ENCODE measurements at places on chromosomes 3 and 15. TPM values are rescaled to one million over a fixed set of nuclear protein-coding genes. Genes with fewer than 3 reads are reported as not detected.
A peak's percentile ranks its signal among the peaks of the same experiment; 100 is the strongest.

The C3orf85 gene
- total RNA-seq = not detected

The CELSR3 gene
- 0.54 TPM for total RNA-seq

The SPINK8 gene
- not detected for total RNA-seq

The CADM2 gene
- 0.13 TPM for total RNA-seq

The MME gene
- 6.4 TPM for total RNA-seq

The DNASE1L3 gene
- total RNA-seq = 53.3 TPM

The LSM3 gene
- total RNA-seq = 15.6 TPM

The GPR15 gene
- total RNA-seq = not detected

The SLC38A3 gene
- total RNA-seq = 1.1 TPM

The SYNPR gene
- not detected for total RNA-seq

The DAZL gene
- total RNA-seq = not detected

DNA sequence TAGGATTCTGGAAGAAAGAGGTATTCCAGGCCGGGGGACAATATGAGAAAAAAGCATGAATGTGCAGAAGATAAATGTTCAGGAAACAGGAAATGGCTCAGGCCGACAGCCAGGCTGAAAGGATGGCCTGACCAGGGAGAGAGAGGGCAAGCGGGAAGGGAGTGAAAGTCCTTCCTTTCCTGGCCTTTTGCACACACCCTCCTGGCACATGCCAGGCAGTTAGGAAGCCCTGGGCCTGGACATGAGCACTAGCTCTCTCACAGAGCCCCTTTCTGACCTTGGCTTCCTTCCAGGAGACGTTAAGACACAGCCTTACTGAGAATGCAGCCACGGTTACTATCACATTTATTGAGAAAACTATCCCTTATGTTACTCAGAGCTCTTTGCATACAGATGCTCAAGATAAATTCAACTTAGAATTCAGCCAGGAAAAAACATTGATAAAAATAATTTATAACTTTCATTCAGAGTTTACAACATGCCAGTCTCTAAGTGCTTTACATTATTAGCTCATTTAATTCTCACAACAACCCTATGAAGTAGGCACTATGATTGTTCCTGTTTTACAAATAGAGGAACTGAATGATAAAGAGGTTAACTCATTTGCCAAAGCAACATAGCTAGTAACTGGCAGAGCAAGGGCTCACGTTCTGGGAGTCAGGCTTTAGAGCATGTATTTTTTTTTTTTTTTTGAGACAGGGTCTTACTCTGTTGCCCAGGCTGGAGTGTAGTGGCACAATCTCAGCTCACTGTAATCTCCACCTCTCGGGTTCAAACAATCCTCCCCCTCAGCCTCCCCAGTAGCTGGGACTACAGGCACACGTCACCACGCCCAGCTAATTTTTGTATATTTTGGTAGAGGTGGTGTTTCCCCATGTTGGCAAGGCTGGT lies 39.4 kb upstream of the SMAD3 start:
- H3K27me3 ChIP-seq = no peaks in the 10 kb centered on the region
- no peaks in the 10 kb centered on the region for H3K36me3 ChIP-seq
- DNase-seq = peak; percentile 23
- H3K4me1 ChIP-seq = peaks cover 32% of the 10 kb centered on the region
- no peak overlapping the region for H3K4me3 ChIP-seq

- no peak for DNase-seq
- peaks cover 32% of the 10 kb centered on the region for H3K4me1 ChIP-seq
- no peaks in the 10 kb centered on the region for H3K36me3 ChIP-seq
- no peak overlapping the region for H3K27ac ChIP-seq
- no peak overlapping the region for H3K4me3 ChIP-seq
- H3K27me3 ChIP-seq = peaks cover 7% of the 10 kb centered on the region
Measured at GRCh38 chr15:40923551-40923950, 5.6 kb upstream of the DLL4 start.

DNA sequence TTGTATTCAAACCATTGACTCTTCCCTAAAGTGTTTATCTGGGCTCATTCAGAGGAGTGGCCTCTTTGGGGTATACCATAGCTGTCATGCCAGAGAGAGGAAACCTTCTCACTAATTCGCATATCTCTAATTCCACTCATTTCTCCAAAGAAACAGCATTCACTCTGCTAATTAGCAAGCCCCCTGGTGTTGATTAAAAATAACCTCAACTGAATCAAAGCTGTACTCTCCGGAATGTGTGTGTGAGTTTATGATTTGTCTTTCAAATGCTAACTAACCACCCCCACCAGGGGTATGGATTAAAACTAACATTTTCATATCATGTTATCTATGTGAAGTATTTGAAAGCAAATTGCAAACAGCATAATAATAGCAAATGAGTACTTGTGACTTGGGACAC lies 45.5 kb downstream of the PAQR5 start:
- no peaks in the 10 kb centered on the region for H3K36me3 ChIP-seq
- H3K4me1 ChIP-seq = peaks cover 24% of the 10 kb centered on the region
- peak overlapping the region; percentile 73 for H3K27ac ChIP-seq
- H3K4me3 ChIP-seq = no peak overlapping the region

DNA sequence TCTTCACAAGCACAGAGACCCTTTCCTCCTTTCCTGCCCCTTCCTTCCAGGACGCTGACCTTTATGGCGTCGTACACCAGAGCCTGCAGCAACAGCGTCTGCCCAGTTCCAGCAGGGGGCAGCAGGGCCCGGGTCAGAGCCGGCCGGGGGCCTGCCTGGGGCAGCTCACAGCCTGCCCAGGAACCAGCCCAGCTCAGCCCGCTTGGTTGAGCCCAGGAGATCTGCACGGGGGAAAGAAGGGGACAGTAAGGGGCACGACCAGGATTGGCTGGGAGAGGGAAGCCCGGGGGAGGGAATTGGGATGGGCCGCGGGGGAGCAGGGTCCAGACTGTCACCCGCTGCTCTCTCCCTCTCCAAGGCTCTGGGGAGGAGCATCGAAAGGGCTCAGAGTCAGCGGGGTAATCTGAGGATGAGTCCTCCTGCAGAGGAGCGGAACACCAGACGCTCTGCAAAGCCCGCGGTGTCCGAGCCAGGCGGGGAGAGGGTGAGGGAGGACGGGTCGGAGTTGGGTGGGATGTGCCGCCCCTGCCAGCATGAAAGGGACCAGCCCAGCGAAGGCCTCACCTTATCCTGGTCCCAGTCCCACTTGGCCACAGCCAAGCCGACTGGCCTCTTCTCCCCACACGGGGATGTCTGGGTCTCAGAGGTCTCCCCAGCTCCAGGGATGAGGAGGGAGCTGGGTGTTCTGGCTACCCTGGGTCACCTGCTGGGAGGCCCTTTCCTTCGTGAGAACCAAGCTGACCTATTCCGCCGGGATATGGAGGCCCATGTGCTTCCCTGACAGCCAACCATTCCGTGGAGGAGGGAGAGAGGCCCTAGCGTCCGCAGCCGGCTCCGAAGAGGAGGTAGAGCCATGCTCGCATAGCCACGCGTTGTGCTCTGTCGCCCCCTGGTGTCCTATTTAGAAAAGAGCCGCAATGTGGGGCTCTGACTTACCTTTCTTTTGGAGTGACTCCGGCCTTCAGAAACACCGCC lies 7.4 kb upstream of the IGDCC3 start:
- peak overlapping the region; percentile 38 for H3K27ac ChIP-seq
- no peaks in the 10 kb centered on the region for H3K36me3 ChIP-seq
- no peak overlapping the region for H3K4me3 ChIP-seq
- H3K27me3 ChIP-seq = no peaks in the 10 kb centered on the region
- peak; percentile 87 for DNase-seq

- no peak overlapping the region for H3K4me3 ChIP-seq
- H3K27me3 ChIP-seq = no peaks in the 10 kb centered on the region
- no peak for DNase-seq
- H3K27ac ChIP-seq = no peak overlapping the region
- H3K4me1 ChIP-seq = no peaks in the 10 kb centered on the region
- no peaks in the 10 kb centered on the region for H3K36me3 ChIP-seq
Measured at GRCh38 chr3:181565416-181565815, 146.3 kb upstream of the SOX2 start.

DNA sequence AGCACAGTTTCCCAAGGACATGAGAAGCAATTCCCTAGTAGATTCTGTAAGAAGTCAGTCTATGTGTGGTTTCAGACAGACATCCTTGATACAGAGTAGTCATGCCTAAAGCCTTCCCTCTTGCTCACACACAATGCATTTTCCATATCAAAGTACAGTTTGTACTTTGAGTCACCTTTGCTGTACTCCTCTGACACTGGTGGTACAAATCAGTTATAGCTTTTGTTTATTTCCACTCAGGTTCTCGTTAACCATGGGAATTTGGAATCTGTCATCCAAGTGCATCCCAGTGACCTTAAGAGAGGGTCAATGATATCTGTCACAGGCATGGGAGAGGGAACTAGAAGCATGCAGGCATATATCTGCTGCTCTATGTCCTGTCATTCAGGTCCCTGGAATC lies 3.6 kb upstream of the GNB4 start:
- no peak for DNase-seq
- H3K36me3 ChIP-seq = no peaks in the 10 kb centered on the region
- no peak overlapping the region for H3K4me3 ChIP-seq
- H3K27me3 ChIP-seq = no peaks in the 10 kb centered on the region
- no peak overlapping the region for H3K27ac ChIP-seq
- no peaks in the 10 kb centered on the region for H3K4me1 ChIP-seq

DNA sequence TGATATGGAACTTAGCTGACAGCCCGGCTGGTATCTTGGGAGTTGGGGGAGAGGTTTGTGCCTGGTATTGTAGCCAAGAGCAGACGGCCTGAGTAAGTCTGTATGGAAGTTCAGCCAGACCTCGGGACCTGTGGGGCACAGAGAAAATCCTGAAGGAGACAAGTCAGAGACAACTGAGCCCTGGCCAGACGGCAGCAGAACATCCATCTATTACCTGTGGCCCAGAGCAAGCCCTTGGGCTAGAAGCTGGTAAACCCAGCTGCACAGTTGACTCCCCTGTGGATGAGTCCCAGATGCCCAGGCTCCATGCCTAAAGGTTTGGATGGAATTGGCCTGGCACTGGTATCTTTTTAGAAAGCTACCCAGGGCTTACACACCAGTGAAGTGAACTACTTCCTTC lies 70.4 kb upstream of the DLG1 start:
- H3K4me1 ChIP-seq = peaks cover 66% of the 10 kb centered on the region
- H3K27ac ChIP-seq = no peak overlapping the region
- H3K4me3 ChIP-seq = no peak overlapping the region
- H3K27me3 ChIP-seq = no peaks in the 10 kb centered on the region
- DNase-seq = no peak
- no peaks in the 10 kb centered on the region for H3K36me3 ChIP-seq

- DNase-seq = no peak
- no peaks in the 10 kb centered on the region for H3K4me1 ChIP-seq
- H3K27me3 ChIP-seq = no peaks in the 10 kb centered on the region
- no peaks in the 10 kb centered on the region for H3K36me3 ChIP-seq
- H3K27ac ChIP-seq = no peak overlapping the region
Measured at GRCh38 chr3:16945330-16945729, 60.6 kb downstream of the PLCL2 start.

GRCh38 chr3:188229177-188229576 lies 75.2 kb downstream of the LPP start:
- no peak overlapping the region for H3K4me3 ChIP-seq
- H3K27ac ChIP-seq = no peak overlapping the region
- H3K36me3 ChIP-seq = no peaks in the 10 kb centered on the region
- H3K4me1 ChIP-seq = no peaks in the 10 kb centered on the region
- no peak for DNase-seq

DNA sequence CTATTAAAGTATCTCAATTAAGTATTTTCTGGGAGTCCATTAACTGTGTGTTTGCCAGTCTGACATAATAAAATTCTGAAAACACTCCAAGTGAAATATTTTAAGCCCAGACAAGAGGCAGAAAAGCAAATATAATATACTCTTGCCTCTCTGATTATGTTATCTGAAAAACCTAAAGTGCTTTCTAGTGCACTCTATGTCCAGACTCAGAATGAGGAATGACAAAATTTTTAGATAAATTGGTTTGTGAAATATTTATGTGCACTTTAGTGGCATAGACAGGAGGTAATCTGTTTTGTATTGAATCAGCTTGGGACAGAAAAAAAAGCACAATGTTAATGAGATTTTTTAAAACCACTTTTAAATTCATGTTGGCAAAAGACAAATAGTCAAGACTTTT lies 508.2 kb upstream of the SUCLG2 start:
- no peak overlapping the region for H3K4me3 ChIP-seq
- H3K27me3 ChIP-seq = no peaks in the 10 kb centered on the region
- no peak for DNase-seq
- H3K4me1 ChIP-seq = no peaks in the 10 kb centered on the region
- no peak overlapping the region for H3K27ac ChIP-seq

- no peak overlapping the region for H3K27ac ChIP-seq
- no peaks in the 10 kb centered on the region for H3K36me3 ChIP-seq
- no peak for DNase-seq
- no peaks in the 10 kb centered on the region for H3K4me1 ChIP-seq
Measured at GRCh38 chr3:95468331-95468730, 1346.1 kb upstream of the EPHA6 start.

GRCh38 chr15:101827257-101827656 lies 15.3 kb downstream of the OR4F15 start:
- no peak overlapping the region for H3K27ac ChIP-seq
- no peak for DNase-seq
- H3K27me3 ChIP-seq = no peaks in the 10 kb centered on the region
- no peak overlapping the region for H3K4me3 ChIP-seq
- no peaks in the 10 kb centered on the region for H3K36me3 ChIP-seq

DNA sequence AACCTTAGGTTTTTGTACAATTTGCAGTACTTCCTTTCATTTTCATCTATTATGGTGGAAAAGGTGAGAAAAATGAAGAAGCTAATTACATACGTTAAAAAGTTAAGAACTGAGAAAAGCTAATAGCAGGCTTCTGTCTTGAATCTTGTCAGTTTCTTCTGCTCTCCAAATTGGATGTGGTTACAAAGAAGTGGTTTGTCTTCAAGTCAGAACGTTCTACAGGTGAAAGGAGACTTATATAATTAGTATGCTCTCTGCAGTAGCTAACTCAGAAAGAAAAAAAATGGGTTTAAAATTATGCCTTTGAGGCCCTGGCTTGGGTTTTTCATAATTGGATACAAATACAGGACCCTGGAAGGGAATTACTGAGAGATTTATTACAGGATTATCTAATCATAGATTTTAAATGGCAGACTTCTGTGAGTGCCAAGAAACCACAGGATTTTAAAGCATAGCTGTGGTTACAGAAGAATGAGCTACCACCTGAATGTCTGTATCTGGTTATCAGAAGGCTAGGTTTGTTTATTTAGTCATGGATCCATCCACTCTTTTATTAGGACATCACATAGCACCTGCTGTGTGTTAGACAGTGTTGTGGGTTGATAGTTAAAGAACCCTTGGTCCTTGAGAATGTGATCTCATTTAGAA lies 528.1 kb upstream of the MCTP2 start:
- no peaks in the 10 kb centered on the region for H3K4me1 ChIP-seq
- H3K4me3 ChIP-seq = no peak overlapping the region
- H3K36me3 ChIP-seq = no peaks in the 10 kb centered on the region

- H3K4me1 ChIP-seq = no peaks in the 10 kb centered on the region
- H3K4me3 ChIP-seq = no peak overlapping the region
- H3K27ac ChIP-seq = no peak overlapping the region
- no peak for DNase-seq
Measured at GRCh38 chr3:178263236-178263916, 272.9 kb upstream of the KCNMB2 start.

GRCh38 chr3:11660242-11660641 lies 16.5 kb upstream of the VGLL4 start:
- H3K4me3 ChIP-seq = no peak overlapping the region
- DNase-seq = no peak
- no peak overlapping the region for H3K27ac ChIP-seq
- H3K4me1 ChIP-seq = no peaks in the 10 kb centered on the region
- no peaks in the 10 kb centered on the region for H3K27me3 ChIP-seq
